ENCODE measurements at places on chromosomes 3 and 15.

- no peak for DNase-seq
Observed at GRCh38 chr3:43019006-43019809, 40.1 kb downstream of the GASK1A start.

DNA sequence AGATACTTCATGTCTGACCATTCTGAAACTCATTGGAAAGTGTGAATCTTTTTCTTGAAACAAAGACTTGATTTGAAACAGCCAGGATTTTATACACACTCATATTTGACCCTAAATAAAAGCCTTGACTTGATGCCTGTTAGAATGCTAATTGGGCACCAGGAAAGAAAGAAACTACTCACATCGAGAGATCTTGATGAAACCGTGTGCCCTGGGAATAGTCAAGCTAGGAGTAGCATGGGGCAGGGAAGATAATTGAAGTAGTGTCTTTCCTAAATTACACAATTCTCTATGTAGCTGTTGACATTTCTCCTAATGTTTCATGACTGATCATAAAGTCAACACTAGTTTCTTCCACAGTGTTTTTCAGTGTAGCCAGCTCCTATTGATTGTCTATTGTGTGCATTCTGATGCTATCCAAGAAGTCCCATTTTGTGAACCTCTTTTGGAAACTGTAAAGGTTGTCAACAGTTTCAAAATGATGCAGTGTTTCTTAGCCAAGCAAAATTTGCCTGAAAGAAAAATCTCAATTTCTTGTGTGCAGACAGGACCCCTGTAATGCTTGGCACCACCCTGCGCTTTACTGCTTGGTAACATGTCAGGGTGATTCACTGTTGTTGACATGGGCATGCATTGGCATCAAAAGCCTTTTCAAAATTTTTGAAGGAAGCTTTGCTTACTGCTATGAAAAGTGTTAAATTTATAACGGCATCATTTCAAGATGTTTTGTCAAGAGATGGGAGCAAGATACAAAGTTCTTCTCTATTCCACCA, 52.5 kb upstream of the OTOL1 start:
- DNase-seq = no peak

- DNase-seq = no peak
Observed at GRCh38 chr3:39329493-39329892, at the start of gene CCR8. CCR8 (plus strand) TSS chr3:39329709; CDS start chr3:39332332, 2,623 bp downstream.

DNA sequence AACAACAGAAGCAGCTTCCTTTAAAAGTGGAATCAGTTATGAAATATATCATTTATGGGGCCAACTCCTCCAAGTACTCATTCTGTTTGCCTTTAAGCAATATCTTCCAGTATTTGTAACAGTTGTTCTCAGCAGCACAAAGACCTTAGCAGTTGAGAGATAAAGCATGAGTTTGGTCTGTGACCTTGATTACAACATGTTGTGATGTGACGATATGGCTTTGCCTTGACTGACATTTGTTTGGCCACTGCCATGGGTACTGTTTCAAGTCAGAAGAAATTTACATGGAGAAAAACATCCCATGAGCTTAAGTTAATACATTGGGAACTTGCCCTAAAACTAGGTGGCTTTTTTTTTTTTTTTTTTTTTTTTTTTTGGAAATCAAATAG, 175.1 kb upstream of the KBTBD8 start:
- no peak for DNase-seq

- no peak for DNase-seq
Observed at GRCh38 chr15:33044598-33044997, 149.9 kb downstream of the FMN1 start.

DNA sequence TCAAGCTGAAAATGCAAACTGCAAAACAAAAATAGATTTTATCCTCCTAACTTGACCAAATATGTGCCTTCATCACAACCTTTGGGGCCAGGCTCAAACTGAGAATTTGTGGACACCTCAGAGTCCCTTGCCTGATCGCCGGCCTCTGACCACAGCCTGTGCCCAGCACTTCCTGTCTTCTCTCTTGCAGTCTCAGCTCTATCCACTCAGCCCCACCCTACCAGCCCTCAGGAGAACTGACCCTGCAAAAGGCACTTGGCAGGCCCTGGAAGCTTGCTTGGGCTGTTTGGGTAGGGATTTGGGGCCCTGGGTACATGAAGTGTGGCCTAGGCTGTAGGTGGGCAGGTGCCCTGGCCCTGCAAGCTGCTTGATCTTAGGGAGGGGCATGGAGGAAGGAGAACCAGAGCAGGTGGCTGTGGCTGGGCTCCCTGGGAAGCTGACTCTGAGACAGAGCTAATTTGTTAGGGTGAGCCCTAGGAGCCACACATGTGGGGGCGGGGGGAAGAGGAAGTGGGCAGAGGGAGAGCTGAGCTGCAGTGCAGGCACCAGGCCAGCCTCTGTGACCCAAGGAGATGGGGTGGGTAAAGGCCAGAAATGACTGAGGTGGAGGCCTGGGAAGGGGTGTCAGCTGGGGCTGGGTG, 8.6 kb downstream of the CLEC3B start:
- DNase-seq = peak; percentile 45

- no peak for DNase-seq
Observed at GRCh38 chr3:158671821-158672214, 630 bp downstream of the LXN start.
